SW 1271 (cell line): ENCODE measurements at places on chromosomes 16 and 17.

GRCh38 chr17:43695970-43696865 is 34.5 kb upstream of the MEOX1 start:
- DNase-seq = no peak

GRCh38 chr16:35188288-35189155 is 1729.1 kb downstream of the TP53TG3F start:
- no peak for DNase-seq

- no peak for DNase-seq
Observed at GRCh38 chr16:13099822-13100221, 198.4 kb downstream of the SHISA9 start.

GRCh38 chr16:27791404-27791719 is 241.4 kb downstream of the KATNIP start:
- no peak for DNase-seq

- DNase-seq = no peak
Observed at GRCh38 chr17:65463242-65463641, 98.2 kb downstream of the AXIN2 start.

DNA sequence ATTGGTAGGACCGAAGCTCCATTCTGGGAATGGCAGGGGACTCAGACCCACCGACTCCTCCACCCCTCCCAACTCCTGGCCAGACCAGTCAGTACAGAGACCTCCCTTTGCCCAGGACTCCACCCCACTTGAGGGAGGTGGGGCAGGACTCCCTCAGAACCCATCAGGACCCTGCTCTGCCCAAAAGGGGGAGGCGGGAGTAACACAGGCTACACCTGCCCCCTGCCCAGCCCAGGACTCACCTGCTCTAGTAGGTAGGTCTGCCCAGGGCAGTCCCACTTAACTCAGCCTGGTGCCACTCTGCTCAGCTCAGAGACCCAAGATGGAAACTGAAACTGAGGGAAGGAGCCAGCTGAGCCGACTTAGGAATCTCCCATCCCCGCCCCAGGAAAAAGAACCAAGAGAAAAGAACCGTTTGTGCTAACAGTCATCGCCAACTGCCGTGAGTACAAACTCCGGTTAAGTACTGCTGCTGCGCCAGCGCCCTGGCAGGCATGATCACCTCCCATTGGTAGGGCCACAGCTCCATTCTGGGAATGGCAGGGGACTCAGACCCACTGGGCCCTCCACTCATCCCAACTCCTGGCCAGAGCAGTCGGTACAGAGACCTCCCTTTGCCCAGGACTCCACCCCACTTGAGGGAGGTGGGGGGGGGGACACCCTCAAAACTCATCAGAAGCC is 503 bp downstream of the DHX58 start:
- DNase-seq = peak; percentile 37

GRCh38 chr17:79117905-79118487 is 43.4 kb downstream of the ENGASE start:
- DNase-seq = no peak

DNA sequence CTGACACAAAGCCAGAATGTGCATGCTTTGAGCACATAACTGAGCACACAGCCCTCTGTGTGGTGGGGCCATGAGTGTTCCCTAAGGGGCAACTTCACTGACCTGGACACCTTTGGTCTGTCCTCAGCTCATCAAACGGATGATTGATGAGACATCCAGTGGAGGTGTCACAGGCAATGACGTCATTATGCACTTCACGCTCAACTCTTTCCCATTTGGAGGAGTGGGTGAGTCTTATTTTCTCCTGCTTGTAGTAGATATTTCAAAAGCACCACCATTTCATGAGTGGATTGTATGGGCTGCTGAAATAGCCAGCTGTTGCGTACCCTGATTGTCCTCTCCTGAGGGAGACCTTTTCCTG is 16.2 kb downstream of the ALDH3A2 start:
- no peak for DNase-seq

- peak; percentile 43 for DNase-seq
Observed at GRCh38 chr17:57999496-58000017, 7.5 kb downstream of the SRSF1 start.

GRCh38 chr16:79587897-79588296 is 12.6 kb downstream of the MAF start:
- no peak for DNase-seq

- DNase-seq = no peak
Observed at GRCh38 chr17:79331492-79331891, 256.9 kb downstream of the ENGASE start.

- DNase-seq = no peak
Observed at GRCh38 chr16:3696425-3697218, 20.7 kb downstream of the TRAP1 start.

- DNase-seq = no peak
Observed at GRCh38 chr16:85177448-85177846, 65.2 kb upstream of the CIBAR2 start.

DNA sequence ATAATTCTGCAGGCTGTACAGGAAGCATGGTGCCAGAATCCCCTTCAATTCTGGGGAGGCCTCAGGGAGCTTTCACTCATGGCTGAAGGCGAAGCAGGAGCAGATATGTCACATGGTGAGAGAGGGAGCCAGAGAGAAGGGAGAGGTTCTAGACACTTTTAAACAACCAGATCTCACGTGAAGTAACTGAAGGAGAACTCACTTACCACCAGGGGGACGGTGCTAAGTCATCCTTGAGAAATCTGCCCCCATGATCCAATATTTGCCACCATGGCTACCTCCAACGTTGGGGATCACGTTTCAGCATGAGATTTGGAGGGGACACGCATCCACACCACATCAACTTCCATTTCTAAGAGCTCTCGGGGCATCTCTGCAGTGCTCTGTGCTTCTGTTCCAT is 37.4 kb upstream of the GNA13 start:
- DNase-seq = no peak

GRCh38 chr16:48542020-48542473 is 67.9 kb downstream of the N4BP1 start:
- DNase-seq = no peak

- DNase-seq = no peak
Observed at GRCh38 chr17:75823257-75824041, 20.8 kb downstream of the UNC13D start.

DNA sequence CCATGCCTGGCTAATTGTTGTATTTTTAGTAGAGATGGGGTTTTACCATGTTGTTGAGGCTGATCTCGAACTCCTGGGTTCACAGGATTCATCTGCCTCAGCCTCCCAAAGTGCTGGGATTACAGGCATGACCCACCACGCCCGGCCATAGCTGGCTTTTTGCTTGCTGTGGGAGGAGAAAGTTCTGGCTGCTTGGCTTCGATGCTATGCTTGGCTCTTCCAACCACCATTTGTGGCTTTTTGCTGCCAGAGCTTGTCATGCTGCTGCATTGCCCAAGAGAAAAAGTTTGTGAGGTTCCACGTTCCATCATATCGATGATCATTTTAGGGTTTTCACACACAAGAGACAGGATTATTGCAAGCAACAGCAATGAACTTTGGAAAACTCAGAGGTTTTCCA is 16.2 kb downstream of the BMERB1 start:
- DNase-seq = no peak

- no peak for DNase-seq
Observed at GRCh38 chr16:11250786-11251524, 5.0 kb downstream of the SOCS1 start.

GRCh38 chr16:64131423-64131822 is 990.4 kb downstream of the CDH11 start:
- no peak for DNase-seq

GRCh38 chr17:35051183-35051578 is 12.3 kb downstream of the RFFL start:
- no peak for DNase-seq

DNA sequence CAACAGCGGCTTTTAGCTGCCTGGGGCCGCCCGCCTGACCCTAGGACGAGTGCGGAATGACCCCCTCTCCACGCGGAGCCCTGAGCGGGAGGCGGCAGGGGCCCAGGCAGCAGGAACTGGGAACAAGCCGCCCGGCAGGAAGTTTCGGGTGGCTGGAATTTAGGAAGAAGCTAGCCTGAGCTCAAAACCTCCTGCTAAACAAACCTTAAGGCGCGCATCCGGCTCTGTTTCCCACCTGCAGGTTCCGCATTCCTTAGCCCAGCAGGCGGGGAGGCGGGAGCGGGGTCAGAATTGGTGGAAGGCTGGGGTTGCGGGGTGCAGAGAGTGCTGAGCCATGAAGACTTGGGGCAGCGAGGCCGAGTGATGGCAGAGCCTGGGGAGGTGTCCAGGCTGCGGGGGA is 813.9 kb downstream of the KCNJ18 start:
- DNase-seq = no peak

DNA sequence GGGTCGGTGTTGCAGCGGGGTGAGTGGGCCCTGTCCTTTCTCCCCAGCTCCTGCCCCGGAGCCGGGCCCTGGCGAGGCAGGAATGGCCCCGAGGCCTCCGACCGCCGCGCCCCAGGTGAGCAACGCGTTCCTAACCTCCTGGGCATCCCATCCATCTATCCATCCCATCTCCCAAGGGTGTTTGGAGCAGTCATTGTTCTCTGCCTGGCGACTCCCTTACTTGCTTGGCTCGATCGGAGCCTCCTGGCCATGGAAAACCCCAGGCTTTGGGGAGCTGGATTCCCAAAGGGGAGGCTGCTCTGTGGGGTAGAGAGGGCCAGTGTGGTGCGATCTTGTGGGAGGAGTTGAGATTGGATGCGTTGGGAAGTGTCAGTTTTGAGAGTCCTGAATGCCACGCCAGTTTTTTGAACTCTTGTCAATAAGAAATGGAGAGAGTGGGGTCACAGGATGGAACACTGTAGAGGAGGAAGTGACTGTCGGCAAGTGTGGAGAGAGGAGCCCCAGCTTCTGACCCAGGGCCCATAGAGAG is 684 bp downstream of the ZFP90 start:
- DNase-seq = no peak

- DNase-seq = no peak
Observed at GRCh38 chr17:64063766-64064224, 43.4 kb upstream of the ICAM2 start.

- DNase-seq = no peak
Observed at GRCh38 chr17:68184816-68185436, 62.9 kb upstream of the AMZ2 start.

DNA sequence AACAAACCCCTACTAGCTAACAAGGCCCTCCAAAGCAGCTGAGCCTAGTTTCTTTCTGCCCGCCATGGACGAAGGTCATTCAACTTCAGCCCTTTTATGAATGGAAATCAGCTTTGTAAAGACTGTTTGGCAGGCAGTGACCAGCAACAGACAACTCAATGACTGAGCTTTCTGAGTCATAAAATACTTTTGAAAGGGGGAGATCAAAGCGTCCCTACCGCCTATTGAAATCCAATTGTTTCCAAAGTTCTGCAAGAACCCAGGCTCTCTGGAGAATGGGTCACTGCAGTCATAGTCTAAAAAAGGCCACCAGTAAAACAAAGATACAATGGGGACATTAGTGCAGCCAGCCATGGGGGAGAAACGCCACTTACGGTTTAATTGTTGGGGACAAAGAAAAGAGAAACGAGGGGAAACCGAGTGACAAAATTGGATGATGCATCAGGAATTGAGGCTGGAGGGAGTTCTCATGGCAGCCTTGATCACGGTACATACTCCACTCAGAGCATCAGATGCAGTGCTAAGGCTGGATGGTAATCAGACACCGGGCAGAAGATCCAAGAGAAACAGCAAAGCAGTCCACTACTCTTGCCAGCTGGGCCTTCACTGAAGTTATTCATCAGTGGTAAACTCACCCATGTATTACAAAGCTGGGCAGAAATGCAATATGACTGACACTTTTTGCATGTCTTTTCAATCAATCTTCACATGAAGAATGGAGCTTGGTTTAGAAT is 9.8 kb downstream of the ADAMTS18 start:
- DNase-seq = no peak

- DNase-seq = peak; percentile 49
Observed at GRCh38 chr17:17859909-17860765, 23.4 kb upstream of the SREBF1 start.

GRCh38 chr16:84690088-84690819 is 9.5 kb upstream of the USP10 start:
- DNase-seq = no peak

DNA sequence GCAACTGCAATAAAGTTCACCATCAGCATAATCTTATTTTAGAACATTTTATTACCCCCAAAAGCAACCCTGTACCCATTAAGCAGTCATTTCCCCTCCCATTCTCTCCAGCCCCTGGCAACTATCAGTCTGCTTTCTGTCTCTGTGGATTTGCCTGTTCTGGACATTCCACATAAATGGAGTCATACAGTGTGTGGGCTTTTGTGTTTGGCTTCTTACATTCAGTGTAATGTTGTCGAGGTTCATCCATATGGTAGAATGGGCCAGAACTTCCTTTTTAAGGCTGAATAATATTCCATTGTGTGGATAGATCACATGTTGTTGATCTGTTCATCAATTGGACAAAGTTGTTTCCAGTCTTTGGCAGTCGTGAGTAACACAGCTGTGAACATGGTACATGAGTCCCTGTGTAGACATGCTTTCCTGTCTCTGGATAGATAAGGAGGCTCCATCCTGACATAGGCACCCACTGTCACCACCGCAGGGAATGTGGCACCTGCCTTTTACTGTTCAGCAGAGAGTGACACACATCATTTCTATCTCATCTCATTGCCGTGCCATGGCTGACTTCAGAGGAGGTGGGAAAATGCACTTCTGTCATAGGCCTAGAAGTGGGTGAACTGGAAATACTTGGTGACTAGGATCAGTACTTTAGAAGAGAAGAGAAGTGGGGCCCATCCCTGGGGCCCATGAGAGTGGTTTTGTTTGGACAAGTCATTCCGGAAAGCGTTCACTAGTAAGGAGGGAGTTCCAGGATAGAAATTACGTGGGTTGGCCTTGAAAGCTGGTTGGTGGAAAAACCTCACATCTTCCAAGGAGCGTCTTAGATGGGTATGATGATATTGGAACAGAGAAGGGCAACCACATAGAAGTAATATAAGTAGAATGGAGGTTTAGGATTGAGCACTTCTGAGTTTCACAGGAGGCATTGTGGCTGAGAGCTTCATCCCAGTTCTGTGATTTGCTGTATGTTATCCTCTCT is 25.8 kb downstream of the EPN2 start:
- no peak for DNase-seq

- no peak for DNase-seq
Observed at GRCh38 chr17:63495491-63495890, 18.6 kb downstream of the ACE start.

GRCh38 chr16:13529193-13529982 is 390.6 kb upstream of the ERCC4 start:
- no peak for DNase-seq

DNA sequence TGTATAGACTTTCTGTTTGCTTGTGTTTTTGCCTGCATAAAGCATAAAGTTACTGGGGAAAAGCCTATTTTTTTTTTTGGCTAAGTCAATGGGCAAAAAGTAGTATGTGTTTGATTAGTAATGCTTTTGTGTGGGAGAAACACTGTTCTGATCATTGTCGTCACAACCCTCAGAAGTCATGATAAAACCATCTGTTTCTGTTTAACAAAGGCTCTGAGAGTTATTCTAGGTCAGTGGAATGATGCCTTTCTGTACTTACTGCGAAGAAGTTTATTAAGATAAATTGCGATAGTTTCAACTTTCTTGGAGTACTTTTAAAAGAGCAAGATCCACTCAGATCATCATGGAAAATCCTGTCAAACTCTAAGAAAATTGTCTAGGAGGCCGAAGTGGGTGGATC is 80.9 kb downstream of the PRKCA start:
- no peak for DNase-seq
